ENCODE measurements at places on chromosomes 12 and 14.

DNA sequence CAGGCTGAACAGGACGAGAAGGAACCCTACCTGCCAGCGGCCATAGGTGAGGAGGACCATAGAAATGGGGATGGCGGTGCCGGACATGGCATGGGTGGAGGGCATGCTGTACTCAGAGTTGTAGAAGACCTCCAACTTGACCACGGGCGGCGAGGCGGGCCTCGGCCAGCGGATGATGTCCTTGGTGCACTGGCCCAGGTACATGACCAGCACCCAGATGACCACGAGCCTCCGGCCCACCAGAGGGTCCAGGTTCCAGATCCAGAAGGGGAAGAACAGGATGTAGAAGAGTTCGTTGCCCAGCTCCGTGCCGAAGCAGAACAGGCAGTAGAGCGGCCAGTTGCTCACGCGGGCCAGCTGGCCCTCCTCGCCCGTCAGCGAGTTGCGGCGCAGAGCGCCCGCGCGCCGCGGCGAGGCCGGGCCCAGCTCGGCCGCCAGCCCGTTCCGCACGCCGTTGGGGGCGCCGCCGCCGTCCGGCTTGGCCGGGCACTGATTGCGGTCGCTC, 582 bp downstream of the SGPP1 start:
- no peak for DNase-seq

GRCh38 chr14:75430976-75431375, 3.2 kb downstream of the JDP2 start:
- no peak for DNase-seq

GRCh38 chr12:20205854-20206253, 162.5 kb upstream of the PDE3A start:
- no peak for DNase-seq

DNA sequence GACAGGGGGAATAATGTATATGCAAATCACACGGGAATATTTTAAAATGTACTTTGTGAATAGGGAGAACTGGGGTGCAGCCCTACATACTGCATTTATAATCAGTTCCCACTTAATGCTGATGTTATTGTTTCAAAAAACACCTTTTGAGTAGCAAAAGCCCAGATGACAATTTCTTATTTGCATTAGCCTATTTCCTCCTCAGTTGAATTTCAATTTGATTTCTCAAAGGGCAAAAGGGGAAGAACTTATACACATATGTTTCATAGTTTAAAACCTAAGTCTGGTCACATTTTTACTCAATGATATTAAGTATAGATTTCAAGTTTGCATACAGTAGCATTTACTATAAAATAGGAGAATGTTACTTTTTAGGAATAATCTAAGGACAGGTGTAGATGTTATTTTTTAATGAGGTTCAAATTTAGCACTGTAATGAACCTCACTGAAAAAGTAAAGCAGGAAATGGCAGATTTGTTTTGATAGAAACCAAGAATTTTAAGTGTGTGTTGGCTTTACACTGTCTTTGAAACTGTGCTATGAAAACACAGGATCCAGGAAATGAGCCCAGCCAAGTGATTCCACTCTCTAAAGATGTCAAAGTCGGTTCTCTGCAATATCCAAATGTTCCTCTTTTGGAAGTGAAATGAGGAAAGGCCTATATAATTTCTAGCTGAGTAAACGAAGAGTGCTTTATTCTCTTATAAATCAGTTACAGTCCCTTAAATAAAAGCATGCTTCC, 367.4 kb downstream of the BTG1 start:
- DNase-seq, result peak; percentile 16

DNA sequence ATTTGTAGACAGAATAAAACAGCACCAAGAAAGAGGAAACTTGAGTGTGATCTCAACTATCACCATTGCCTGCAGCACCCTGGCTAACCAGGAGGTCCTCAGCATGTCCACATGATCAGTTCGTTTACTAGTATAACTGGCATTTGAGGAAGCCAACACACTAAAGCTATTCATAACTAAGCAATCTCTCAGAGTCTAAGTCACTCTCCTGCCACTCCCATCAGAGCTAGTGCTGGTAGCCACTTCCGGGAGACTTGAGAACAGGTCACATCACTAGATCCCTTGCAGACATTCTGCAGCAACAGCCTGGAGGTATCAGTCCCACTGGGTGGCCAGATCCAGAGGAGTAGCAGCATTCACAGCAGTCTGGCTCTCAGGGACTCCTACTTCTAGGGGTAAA, 352.9 kb upstream of the OR4E1 start:
- DNase-seq, result no peak

GRCh38 chr12:52601671-52602070, 408 bp upstream of the KRT72 start:
- no peak for DNase-seq

DNA sequence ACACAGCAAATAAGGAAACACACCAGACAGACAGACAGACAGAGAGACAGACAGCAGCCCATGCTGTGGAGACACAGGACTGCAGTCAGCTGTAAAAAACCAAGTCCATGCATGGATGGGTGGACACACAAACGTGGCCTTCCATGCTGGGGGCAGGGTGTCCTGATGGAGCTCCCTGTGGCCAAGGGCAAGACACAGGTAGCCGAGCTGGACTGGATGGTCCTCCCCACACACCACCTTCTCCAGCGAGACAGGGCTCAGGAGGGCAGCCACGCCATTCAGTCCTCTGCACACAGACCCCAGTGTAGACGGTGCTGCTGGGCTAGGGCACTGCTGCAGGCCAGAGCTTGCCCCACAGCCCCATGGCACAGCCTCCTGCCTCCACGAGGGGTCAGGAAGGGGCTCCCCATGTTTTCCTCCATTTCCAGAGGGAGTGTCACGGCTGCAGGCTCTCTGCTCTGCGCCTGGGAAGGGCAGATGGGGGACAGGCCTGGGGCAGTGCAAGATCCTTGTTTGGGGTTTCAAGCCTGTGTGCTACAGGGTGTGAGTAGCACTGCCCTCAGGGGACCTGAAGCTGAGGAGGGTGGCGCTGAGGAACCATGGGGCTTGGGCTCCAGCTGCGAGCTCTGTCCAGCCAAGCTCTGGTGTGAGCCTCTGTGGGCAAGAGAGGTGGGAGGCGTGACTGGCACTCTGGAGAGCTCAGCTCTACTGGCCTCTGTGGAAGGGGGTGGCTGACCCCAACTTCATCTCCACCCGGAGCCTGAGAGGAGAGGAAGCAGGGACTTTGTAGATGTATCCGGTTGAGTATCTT, 67.9 kb downstream of the GALNT9 start:
- DNase-seq, result no peak

DNA sequence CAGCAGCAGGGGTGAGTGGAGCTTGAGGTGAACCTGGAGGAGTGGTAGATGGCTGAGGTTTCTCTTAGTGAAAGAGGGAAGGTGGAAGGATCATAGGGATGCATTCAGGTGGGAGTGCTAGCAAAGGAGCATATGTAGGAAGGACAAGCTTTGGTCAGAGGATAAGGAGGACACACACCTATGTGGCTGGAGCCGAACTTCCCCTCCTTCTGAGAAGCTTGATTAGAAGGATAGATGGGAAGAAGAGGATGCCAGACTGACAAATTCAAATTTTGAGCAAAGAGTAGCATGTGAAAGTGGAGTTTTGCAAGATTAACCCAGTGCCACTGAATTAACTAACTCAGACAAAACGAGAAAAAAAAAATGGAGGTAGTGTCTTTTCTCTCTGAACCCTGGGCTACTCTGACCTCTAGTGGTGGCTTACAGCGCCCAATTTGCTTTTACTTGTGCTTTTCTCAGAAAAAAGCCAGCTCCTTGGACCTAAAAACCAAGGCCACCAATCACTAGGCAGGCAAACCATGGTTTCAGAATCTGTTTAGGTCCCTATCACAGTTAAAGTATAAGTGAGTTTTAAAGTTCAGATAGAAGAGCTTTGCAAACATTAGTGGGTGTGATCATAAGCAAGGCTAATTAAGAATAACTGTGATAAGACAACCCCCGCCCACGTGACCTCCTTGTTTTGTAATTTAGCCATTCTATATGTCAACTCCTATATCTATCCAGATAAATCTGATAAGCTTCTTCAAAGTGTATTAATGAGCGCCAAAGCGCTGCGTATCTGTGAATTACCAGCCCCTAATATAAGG, 15.5 kb downstream of the EMP1 start:
- DNase-seq, result peak; percentile 68

DNA sequence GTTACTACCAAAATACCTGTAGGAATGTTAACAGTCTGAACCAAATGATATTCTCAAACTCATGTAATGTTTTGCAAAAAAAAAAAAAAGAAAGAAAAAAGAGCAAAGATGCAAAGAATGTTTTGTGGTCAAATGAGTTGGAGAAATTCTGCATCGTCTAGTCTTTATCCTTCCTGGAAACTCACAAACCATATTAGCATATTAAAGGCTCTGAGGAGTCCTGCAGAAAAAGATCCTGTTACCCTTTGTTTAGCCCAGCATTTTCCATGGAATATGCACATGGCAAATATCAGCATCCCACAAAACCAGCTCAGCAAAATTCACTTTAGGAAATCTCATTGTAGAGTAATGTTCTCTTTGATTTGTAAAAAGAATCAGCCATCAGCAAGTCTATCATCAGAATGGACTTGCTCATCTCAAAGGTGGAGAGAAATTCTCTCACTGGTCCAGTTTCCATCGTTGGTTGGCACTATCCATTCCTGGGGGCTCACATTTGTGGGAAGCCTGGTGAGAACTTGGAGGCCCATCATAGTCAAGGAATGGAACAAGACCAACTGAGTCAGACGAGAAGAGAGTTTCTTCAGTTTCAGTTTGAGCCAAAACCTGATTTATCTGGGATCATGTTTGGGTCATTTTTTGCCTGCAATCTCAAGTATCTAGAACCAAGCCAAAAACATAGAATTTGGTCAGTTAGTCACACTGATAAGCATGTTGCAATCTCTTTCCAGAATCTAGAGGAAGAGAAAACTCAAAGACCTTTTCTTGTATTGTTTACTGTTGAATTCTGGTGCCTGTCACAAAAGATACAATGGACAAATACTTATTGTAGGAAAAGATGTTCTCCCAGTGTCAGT, 129.8 kb downstream of the TBX5 start:
- no peak for DNase-seq

- DNase-seq, result no peak
These were observed 236.5 kb upstream of the PELI2 start for GRCh38 chr14:55881577-55882241.

GRCh38 chr14:104681689-104682074, 7.7 kb upstream of the INF2 start:
- no peak for DNase-seq

Data from memory B cell (primary cell).